CD4-positive, alpha-beta T cell treated with Interleukin-4 for 4 hours (primary cell): ENCODE measurements at places on chromosomes 2 and 18.

DNA sequence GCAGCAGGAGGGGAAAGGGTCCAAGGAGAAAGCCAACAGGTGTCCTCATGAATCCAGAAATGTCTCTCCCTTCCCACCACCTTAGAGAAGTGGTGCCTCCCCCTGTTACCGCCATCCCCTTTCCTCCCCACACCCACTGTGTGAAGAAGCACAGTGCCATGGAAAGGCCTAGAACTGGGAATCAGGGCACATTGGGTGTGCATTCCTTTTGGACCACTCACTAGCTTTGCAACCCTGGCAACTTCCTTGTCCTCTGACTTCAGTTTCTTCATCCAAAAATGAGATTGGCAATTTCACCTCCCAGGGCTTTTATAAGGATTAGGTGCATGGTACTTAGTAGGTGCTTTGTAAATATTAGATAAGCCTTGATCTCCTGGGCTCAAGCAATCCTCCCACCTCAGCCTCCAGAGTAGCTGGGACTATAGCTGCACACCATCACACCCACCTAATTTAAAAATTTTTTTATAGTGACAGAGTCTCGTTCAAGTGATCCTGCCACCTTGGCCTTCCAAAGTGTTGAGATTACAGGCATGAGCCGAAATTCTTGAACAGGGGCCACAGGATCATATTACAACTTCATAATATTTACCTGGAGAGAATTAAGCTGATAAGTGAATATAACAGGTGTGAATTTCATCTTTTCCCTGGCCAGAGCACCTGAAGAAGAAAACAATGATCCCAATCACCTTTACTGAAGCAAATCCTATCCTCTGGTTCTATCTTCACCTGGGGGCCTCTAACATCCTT lies 97.9 kb upstream of the TAF1B start:
- DNase-seq: no peak

DNA sequence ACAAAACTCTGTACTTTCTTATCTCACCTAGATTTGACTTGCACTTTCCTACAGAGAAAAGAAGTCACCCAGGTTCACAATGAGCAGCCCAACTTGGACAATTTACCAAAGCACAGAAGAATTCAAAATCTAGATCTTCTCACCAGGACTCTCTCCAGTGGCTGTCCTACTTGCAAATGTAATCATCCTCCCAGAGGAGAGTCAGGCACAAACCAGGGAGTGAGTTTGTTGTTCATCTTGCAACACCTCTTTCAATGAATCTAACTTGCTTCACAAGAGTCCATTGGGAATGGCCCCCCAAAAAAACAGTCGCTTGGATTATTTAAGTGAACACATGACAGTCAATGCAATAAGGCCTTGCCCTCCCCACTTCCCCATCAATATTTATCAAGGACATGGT lies 144.6 kb downstream of the ATL2 start:
- no peak for DNase-seq

DNA sequence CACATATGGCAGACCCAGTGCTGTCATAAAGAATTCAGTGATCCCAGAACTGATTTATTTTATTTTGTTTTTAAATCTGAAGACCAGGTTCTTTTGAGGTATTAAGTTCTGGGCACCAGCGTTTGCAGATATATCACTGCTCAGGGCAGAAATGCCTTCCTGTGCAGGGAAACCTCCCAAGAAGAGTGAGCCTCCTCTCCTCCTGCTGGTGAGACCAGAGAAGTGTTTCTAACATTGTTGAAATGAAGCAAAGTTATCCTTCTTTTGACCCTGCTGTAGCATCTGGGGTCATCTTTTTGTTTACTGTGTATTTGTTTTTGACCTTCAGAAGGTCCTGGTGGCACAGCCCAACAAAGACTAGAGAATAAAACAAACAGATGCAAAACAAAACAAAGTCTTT lies 94.0 kb downstream of the AQP4 start:
- no peak for DNase-seq

DNA sequence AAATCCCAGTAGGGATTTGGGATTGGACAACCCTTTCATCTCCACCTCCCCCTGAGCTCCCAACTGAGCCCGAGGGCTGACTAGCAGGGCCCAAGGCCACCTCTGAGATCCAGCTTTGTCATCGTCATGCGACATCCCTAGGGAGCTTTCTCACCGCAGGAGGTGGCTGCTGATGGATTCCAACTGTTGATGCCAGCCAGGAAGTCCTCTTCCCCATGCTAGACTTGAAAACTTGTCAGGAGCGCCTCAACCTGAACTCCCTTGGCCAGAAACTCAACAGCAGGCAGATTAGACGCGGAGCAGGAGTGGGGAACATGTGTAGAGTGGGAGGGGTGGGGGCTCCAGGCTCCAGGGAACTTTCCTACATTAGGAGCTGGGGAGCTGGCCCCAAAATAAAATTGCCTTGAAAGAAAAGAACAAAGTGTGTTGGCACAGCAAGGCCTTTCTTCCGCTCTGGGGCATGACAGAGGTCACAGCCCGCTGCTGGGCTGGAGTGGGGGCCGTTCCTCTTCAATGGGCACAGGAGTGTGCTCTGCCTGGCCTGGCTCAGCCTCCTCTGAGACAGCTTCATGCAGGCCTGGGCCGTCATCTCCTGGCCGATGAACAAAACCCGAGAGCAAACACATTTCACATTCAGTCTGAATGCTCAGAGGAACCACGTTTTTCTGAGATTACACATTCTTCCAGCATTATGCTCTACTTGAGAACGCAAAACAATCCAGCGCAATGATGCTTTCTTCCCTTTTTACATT lies 34.5 kb downstream of the EMILIN2 start:
- no peak for DNase-seq

DNA sequence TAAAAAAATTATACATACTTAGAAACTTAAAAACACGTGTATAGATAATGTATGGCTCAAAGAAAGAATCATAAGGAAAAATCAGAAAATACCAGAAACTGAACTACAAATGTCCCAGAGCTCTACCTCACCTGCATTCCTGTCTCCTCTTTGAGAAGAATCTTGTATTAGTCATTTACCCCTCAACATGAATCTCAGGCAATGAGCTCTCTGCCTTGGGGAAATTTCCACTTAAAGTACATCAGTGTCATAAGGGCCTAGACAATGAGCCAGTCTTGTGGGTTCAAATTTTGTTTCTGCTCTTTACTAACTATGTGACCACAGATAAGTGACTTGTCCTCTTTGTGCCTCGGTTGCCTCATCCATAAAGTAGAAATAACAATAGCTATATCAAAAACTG lies 40.1 kb downstream of the SCG2 start:
- no peak for DNase-seq

DNA sequence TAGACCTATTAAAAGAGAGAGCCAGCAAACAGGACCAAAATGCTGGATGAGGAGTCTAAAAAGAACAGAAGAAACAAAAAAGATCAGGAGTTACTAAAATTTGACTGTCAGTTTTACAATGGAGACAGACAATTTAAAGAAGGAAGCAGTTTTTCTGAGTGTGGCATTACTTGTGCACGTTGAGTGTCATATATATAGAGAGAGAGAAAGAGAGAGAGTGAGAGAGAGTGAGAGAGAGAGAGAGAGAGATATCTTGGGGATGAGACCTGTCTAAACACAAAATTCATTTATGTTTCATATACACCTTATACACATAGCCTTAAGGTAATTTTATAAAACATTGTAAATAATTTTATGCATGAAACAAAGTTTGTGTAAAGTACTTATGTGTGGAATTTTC lies 2.1 kb upstream of the GALNT3 start:
- DNase-seq: no peak

GRCh38 chr2:230678451-230678850 lies 34.2 kb upstream of the CAB39 start:
- no peak for DNase-seq

DNA sequence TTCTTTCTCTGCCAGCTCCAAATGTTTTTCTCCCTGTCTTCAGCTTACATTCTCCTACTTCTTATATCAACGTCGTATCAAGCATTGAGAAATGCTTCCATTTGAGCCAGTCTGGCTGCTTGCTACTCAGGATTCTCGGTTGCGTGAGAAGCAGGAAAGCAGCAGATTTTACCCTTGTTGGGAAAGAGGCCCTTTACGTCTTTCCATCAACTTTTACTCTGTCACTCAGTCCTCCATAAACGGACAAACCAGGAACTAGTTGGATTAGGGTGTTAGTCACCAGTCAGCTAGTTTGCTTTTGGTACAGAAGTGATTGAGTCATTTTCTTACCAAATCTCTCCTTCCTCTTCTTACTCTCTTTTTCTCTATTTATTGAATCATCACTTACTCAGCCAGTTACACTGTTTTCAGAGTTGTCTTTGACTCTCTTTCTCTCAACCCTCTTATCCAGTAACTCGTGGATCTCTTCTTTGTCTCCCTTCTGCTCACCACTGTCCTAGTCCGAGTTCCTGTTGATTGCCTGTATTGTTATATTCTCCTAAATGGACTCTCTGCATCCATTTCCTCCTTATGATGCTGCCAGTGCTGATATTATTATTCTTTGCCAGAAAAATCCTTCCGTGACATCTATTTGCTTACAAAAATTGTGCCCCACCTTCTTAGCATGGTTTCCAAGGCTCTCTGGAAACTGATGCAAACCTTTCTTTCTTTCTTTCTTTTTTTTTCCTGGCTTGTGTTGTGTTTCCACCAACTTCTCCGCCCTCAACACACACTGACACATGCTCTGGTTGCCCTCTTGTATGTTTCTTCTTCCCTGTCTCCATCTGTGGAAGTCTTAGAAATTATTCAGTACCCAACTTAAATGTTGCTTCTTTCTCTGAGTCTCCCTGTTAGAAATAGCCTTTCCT lies 61.5 kb downstream of the VRK2 start:
- no peak for DNase-seq
